ENCODE measurements at places on chromosomes 3 and 15.

DNA sequence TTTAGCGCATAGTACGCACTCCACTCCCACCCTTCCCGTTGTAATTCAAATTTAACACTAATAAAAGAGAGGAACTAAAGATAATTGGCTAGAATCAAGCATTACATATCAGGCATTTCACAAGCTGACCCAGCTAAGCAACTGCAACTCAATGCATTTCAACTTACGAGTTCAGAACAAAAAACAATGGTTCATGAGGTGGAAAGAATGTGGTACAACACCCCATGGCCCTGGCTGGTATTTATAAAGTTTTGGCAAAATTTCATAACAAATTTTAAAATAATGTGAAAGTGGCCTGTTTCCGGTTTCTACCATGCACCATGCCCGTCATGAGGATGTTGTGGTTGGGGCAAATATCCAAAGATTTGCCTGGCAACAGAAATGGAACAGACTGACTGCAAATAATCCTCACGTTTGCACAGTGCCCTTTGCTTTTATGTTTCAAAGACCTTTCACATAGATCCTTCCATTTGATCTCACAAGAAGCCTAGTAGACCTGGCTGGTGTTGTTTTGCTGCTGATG is 455.3 kb upstream of the NR2F2 start:
- H3K27ac ChIP-seq, result no peak overlapping the region
- DNase-seq, result no peak
- H3K4me3 ChIP-seq, result no peak overlapping the region
- peaks cover 6% of the 10 kb centered on the region for H3K4me1 ChIP-seq
- H3K27me3 ChIP-seq, result no peaks in the 10 kb centered on the region
- no peaks in the 10 kb centered on the region for H3K36me3 ChIP-seq

DNA sequence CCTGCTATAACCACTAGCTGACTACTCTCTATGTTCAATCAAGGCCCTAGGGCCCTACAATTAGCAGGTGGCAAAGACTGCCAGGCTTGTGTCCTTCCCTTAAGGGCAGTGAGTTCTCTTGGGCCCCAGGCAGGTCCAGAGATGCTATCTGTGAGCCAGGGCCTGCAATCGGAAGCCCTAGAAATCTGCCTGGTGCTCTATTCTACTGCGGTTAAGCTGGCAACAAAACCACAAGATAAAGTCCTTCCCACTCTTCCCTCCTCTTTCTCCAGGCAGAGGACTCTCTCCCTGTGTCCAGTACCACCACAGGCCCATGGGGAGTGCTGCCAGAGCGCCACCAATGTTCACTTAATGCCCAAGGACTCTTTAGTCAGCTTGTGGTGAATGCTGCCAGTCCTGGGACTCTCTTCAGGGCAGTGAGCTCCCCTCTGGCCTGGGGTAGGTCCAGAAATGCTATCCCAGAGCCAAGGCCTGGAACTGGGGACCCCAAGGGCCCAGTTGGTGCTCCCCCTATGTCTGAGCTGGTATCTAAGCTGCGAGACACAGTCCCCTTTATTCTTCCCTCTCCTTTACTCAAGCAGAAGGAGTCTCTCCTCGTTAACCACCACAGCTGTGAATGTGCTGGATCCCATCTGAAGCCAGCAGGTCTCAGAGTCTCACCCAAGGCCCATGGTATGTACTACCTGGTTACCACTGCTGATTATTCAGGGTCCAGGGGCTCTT is 34.7 kb downstream of the XXYLT1 start:
- H3K27me3 ChIP-seq, result no peaks in the 10 kb centered on the region
- no peaks in the 10 kb centered on the region for H3K4me1 ChIP-seq
- no peak overlapping the region for H3K27ac ChIP-seq
- no peaks in the 10 kb centered on the region for H3K36me3 ChIP-seq

DNA sequence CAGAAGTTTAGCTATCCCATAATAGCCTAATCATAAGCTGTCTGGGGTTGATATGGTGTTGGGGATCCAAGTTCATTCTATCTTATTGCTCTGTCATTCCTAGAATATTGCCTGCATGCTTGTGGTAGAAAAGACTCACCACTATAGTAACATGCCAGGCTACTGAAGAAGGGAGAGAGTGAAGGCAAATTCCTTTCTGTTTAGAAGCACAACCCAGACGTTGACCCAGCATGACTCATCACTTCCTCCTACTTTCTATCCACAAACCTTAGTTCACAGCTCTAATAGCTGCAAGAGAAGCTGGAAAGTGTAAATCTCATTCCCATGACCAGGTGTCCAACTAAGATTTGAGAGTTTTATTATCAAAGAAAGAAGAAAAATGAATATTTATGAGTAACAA is 57.8 kb upstream of the NMD3 start:
- no peaks in the 10 kb centered on the region for H3K27me3 ChIP-seq
- no peaks in the 10 kb centered on the region for H3K36me3 ChIP-seq

DNA sequence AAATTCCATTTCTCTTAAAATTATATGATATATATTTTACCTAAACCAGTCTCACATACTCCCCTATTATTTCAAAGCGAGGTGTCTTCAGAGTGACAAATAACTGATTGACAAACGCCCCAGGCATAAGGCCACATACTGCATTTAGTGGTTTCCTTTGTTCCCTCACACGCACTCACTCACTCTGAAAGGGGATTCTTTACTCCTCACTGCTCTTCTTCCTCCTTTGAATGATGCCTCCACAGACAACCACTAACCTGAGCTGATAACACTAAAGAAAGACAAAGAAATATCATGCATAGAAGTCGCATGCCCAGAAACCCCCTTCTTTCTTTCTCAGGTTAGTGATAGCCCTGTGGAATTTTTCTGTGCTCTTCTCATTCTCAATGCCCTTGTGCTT is 24.1 kb upstream of the BBX start:
- H3K27ac ChIP-seq, result no peak overlapping the region
- H3K4me1 ChIP-seq, result no peaks in the 10 kb centered on the region
- DNase-seq, result no peak
- H3K27me3 ChIP-seq, result no peaks in the 10 kb centered on the region
- H3K4me3 ChIP-seq, result no peak overlapping the region

DNA sequence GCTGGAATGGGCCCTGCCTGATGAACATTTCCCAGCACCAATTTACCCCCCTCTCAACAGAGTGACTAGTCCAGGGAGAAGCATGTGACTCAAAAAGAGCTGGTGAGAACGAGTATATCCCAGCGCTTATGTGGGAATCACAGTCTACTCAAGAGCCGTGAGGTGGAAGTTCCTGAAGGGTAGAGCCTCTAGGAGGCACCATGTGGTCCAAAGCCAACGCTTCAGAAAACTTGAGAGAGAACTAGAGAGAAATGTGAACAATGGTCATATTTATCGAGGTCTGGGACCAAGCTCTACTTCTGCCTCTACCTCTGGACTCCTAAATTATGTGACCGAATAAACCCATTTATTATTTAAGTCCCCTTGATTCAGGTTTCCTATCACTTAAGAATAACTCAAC is 111.0 kb upstream of the RAP2B start:
- no peak for DNase-seq
- H3K36me3 ChIP-seq, result no peaks in the 10 kb centered on the region
- H3K27me3 ChIP-seq, result no peaks in the 10 kb centered on the region
- H3K4me1 ChIP-seq, result no peaks in the 10 kb centered on the region
- H3K4me3 ChIP-seq, result no peak overlapping the region

- no peak overlapping the region for H3K27ac ChIP-seq
- no peaks in the 10 kb centered on the region for H3K27me3 ChIP-seq
- no peaks in the 10 kb centered on the region for H3K36me3 ChIP-seq
These were observed 144.2 kb upstream of the BNIP2 start for GRCh38 chr15:59833366-59833765.

GRCh38 chr3:30349507-30349906 is 256.9 kb upstream of the TGFBR2 start:
- no peaks in the 10 kb centered on the region for H3K36me3 ChIP-seq
- no peak overlapping the region for H3K4me3 ChIP-seq
- DNase-seq, result no peak
- H3K4me1 ChIP-seq, result no peaks in the 10 kb centered on the region
- no peaks in the 10 kb centered on the region for H3K27me3 ChIP-seq

DNA sequence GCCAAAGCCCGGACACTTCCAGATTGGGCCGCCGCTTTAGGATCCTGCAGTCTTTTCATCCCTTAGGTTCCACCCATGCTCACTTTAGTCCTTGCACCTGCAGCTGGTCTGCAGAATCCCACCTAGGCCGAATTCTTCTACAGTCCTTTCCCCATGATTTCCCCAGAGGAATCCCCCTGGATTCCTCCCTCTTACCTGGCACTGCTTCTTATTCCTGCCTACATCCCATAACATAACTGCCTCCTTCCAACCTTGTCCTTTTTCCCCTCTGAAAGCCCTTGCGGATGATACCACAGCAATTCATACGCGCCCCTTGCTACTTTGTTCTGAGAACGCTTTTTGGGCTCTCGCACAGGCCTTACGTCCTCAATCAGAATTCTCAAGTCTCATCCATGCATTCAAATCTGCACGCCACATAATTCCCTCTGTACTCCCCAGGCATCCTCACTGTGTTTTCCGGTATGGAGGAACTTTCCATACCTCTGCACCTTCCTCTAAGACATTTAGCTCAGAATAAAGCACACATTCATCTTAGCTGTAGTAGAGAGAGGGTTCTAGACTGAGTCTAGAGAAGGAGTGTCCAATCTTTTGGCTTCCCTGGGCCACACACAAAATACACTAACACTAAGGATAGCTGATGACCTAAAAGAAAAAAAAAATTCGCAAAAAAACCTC is 619 bp downstream of the EIF2AK4 start:
- H3K4me3 ChIP-seq, result peak overlapping the region; percentile 80
- no peaks in the 10 kb centered on the region for H3K36me3 ChIP-seq
- no peaks in the 10 kb centered on the region for H3K27me3 ChIP-seq
- no peak for DNase-seq
- H3K4me1 ChIP-seq, result peaks cover 7% of the 10 kb centered on the region

GRCh38 chr3:49882166-49882565 is 12.5 kb upstream of the CAMKV start:
- no peaks in the 10 kb centered on the region for H3K4me1 ChIP-seq
- no peak overlapping the region for H3K27ac ChIP-seq
- no peak for DNase-seq
- H3K36me3 ChIP-seq, result no peaks in the 10 kb centered on the region
- H3K27me3 ChIP-seq, result no peaks in the 10 kb centered on the region

DNA sequence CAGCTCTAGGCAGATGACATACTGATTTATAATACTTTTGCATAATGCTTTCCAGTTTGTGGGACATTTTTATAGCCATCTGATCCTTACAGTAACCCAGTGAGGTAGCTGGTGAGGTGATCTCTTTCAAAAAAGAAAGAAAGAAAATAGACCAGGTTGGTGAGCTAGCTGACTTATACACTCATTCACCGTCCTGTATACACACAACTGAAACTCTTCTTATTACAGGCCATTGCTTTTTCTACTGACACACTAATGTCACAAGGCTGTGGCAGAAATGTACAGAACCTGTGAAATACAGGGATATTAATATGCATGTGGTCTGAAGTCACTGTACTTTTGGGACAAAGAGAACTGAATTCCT is 150.2 kb upstream of the BHLHE40 start:
- no peak for DNase-seq
- H3K4me3 ChIP-seq, result no peak overlapping the region
- H3K27me3 ChIP-seq, result no peaks in the 10 kb centered on the region
- H3K4me1 ChIP-seq, result peaks cover 33% of the 10 kb centered on the region
- 0 out of 2 replicates have a peak overlapping the region, but pooled peaks have one; percentile 15 for H3K27ac ChIP-seq

GRCh38 chr3:94070341-94070911 is 7.6 kb downstream of the NSUN3 start:
- H3K27ac ChIP-seq, result peak overlapping the region; percentile 90
- H3K4me1 ChIP-seq, result peaks cover 30% of the 10 kb centered on the region
- DNase-seq, result peak; percentile 60
- H3K36me3 ChIP-seq, result no peaks in the 10 kb centered on the region
- H3K4me3 ChIP-seq, result peak overlapping the region; percentile 43

GRCh38 chr3:46480491-46481195 is 15.9 kb upstream of the LTF start:
- no peaks in the 10 kb centered on the region for H3K4me1 ChIP-seq
- no peak overlapping the region for H3K27ac ChIP-seq
- no peaks in the 10 kb centered on the region for H3K36me3 ChIP-seq
- no peak for DNase-seq
- no peak overlapping the region for H3K4me3 ChIP-seq

DNA sequence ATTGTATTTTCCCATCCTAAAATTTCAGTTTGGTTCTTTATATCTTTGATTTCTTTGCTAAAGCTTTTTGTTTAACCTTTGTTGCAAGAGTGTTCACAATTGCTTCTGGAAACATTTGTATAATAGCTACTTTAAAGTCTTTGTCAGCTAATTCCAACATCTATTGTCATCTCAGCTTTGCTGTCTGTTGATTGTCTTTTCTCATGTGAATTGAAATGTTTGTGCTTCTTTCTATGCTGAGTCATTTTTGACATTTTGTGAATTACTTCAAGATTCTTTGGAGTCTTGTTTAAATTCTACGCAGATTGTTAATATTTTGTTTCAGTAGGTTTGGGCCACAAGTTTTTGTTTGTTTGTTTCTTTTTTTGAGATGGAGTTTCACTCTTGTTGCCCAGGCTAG is 73.2 kb downstream of the SUCNR1 start:
- no peak overlapping the region for H3K4me3 ChIP-seq
- no peak overlapping the region for H3K27ac ChIP-seq
- no peak for DNase-seq

- no peak overlapping the region for H3K4me3 ChIP-seq
- no peaks in the 10 kb centered on the region for H3K27me3 ChIP-seq
- no peak overlapping the region for H3K27ac ChIP-seq
- no peak for DNase-seq
- no peaks in the 10 kb centered on the region for H3K36me3 ChIP-seq
- no peaks in the 10 kb centered on the region for H3K4me1 ChIP-seq
These were observed 482.6 kb upstream of the TPRG1 start for GRCh38 chr3:188689101-188689574.

- H3K36me3 ChIP-seq, result no peaks in the 10 kb centered on the region
- H3K4me3 ChIP-seq, result no peak overlapping the region
- peaks cover 5% of the 10 kb centered on the region for H3K27me3 ChIP-seq
- no peak overlapping the region for H3K27ac ChIP-seq
- no peak for DNase-seq
These were observed 87.3 kb upstream of the ROPN1 start for GRCh38 chr3:124078953-124079911.

DNA sequence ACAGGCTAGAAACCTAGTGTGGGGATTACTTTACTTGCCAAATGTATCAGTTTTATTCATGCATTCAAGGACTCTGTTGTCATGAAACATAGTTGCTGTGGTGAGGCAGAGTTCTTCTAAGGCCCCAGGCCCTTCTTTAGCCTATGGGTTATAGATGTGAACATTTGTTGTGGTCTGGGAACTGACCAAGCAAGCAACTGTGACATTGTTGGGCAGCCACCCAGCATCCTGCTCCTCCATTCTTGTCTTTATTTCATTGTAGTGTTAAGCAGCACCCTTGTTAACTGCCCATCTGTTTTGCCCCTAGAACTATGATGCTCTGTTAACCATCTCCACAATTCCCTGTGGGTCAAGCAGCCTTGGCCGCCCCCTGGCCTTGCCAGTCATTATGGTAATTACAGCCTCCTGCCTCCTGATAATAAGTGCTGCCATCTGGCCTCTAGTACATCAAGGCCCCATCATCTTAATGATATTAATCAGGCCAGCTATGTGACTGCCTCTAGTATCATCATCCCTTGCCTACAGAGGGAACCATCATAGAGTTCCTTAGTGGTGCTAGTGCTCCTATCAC is 12.2 kb upstream of the IFT57 start:
- H3K36me3 ChIP-seq, result no peaks in the 10 kb centered on the region
- no peak overlapping the region for H3K4me3 ChIP-seq
- H3K4me1 ChIP-seq, result no peaks in the 10 kb centered on the region
- no peak for DNase-seq
- no peaks in the 10 kb centered on the region for H3K27me3 ChIP-seq
